ENCODE measurements at places on chromosomes 5 and 9. TPM values are rescaled to one million over a fixed set of nuclear protein-coding genes. Genes with fewer than 3 reads are reported as not detected.

Gene REEP2
- total RNA-seq: 0.32 TPM

Gene CCDC171
- total RNA-seq: 71.0 TPM

Gene SPAG8
- not detected for total RNA-seq

- DNase-seq: no peak
Observed at GRCh38 chr9:128773049-128773448, 1.3 kb upstream of the ZER1 start.

- DNase-seq: no peak
Observed at GRCh38 chr5:98308231-98308630, 465.2 kb upstream of the RGMB start.

DNA sequence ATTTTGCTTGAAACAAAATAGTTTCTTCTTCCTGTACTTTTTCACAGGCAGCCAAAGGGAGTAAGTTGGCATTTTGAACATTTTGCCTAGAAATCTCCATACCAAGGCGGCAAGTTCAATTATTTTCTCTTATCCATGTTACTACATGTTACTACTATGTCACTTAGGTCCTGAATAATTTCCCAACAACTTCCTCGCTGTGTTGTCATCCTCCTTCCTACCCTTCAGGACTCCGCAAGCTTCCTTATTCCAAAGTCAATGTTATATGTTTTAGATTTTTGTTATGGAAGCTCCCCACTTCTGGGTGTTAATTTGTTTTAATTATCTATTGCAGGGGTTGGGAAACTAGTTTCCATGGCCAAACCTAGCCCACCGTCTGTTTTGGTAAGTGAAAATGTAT, 9.9 kb upstream of the B4GALT1 start:
- DNase-seq: no peak

DNA sequence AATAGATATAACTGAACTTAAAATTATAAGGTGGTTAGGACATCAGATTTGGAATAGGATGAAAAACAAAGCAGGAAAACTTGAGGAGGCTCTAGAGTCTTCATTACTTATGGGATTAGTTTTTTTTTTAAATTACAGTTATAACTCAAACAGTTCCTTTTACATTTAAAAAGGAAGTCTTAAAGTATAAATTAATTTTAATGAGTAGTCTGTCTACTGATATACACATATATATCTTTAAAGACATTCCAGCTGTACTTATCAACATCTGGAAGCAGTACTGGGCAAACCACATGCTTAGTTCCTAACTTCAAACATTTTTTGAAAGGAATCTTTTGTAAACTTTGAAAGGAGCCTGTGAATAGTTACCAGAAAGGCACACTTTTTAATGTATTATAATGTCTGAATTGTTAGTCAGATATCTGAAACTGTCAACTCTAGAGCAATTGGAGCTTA, 6.0 kb downstream of the ACTBL2 start:
- DNase-seq: no peak

DNA sequence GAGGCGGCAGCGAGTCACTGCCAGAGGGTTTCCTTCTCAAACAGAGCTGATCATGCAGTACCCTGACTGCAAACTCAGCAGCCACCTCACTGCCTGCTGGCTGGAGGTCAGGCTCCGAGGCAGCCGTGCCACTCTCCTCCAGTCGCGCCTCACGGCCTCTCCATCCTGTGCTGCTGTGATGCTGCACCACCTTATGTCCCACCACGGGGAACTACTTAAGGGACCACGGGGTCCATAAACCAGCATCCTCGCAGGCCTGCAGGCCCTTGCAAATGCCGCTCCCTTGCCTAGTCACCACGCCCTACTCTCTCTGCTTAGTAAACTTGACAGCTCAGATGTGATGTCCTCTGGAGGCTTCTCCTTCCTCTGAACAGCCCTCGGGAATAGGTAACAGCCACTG, 99.2 kb downstream of the CRB2 start:
- DNase-seq: no peak

GRCh38 chr5:123125962-123126732, 37.1 kb downstream of the PRDM6 start:
- no peak for DNase-seq

Gene LRRC19
- total RNA-seq: not detected

GRCh38 chr9:128253140-128253990, 22.4 kb downstream of the GOLGA2 start:
- DNase-seq: no peak

DNA sequence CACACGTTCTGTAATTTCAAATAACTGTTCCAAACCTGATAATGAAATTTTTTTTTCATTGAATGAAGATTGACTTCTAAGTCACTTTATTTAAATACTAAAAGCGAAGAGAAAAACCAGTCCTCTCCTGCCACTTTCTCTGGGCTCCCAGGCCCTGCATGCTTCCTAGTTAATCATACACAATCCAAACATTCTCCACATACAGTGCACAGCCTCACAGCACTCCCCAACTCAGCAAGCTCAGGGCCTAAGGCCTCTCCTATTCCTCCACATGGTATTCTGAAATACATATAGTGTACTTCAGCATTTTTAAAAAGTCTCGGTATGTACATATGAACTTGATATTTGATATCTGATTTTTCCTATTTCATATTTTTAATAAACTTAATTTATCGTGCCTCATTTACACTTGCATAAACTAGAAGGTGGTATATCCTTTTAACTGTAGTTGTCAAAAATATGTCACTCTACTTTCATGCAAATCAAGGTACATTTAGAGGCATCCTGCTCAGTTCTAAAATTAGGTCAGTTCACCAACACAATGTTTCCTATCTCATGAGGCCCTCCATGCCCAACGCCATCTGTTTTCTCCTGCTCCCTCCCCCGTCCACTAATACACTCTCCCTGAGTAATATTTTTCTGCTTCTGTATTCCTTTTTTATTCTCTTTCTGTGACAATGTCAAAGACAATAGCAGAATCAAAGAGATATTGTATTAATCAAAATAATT, 206.7 kb downstream of the ARRDC3 start:
- DNase-seq: no peak

GRCh38 chr5:168796000-168796399, 216.8 kb upstream of the PANK3 start:
- DNase-seq: no peak

- no peak for DNase-seq
Observed at GRCh38 chr5:56064984-56065383, 70.2 kb upstream of the IL6ST start.

DNA sequence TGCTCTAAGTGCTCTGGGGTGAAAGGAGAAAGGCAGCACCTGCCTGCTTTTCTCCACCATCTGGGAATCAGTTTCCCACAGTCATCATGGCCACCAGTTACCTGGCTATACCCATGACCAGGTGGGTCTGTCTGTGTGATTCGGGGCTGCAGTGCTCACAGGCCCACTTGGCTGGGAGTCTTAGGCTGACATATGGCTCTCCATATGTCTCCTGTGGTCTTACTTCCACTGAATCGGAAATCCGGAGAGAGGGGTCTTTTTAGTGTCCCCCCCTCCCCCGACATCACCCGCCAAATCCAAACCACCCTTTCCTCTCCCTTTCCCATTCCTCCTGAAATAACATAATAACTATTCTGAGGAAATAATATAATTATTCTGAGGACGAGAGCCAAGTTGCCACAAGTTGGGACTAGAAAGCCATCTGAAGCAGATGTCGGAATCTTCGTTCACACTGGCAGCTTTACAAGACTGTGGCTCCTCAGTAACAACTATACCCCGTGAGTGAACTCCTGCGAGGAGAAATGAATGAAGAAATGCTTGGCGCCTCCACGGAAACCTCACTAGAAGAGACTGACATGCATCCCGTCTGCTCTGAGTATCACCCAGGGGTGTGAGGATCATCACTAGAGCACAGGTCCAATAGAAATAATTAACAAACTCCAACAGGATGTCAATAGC, 143.4 kb downstream of the MYO10 start:
- no peak for DNase-seq

GRCh38 chr5:157487358-157487757, 27.3 kb downstream of the NIPAL4 start:
- DNase-seq: no peak

Gene PAPPA
- 0.05 TPM for total RNA-seq

DNA sequence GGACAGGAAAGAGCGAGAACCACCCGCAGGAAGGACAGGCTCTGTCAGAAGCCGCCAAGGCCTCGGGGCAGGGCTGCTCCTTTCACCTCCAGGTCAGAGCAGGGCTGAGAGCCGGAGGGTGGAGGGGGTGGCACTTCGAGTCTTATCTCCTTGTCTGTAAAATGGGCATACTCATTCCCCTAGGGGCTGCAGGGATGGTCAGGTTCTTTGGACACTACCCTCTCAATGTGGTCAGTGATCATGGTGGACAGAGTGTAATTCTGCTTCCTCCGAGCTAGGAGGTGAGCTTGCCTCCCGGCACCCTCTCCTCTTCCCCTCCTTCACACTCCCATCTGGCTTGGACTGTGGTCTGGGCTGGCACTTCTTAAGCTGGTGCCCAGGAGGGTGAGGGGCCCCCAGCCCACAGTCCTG, 39.6 kb downstream of the RGS3 start:
- DNase-seq: no peak

Gene FOXI1
- total RNA-seq: not detected

Gene TOR4A
- total RNA-seq: 0.03 TPM

Gene NIPAL4
- total RNA-seq: not detected

Gene CCNH
- total RNA-seq: 146 TPM

GRCh38 chr5:14331386-14331781, 188.2 kb downstream of the TRIO start:
- no peak for DNase-seq

Gene ADAMTS13
- 1.7 TPM for total RNA-seq

DNA sequence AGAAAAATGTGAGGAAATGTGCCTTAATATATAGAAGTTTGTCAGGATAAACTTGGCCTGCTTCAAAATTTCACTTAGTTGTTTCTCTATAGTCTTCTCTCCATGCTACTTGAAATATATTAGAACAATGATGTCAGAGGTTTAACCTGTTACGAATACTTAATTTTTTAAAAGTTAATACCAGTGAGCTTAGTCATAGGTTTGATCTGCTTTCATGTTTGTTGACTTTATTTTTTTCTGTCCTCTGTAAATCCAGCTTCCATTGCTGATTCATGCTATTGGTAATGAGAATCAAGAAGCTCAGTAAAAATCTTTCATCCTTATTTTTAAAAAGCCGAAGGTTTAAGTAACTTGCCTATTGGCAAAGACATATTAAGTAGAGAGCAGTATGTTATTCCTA, 27.9 kb downstream of the BDP1 start:
- no peak for DNase-seq

DNA sequence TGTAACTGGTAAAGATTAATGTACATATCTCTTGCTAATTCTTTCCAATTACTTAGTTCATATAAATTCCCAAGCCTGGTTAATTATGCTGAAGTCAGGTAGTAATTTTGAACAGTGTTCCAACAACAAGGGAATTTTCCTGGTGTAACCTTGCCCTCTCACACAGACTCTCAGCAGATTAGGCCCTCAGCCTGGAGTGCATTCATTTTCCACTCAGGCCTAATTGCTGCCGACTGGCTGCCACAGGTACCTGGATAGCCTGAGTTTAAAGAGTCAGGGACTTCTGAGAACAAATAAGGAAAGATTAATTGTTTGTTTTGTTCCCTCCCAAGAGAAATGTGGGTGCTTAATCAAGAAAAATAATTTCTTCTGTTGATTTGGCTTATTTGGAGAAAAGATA, 71.4 kb downstream of the PPIC start:
- DNase-seq: no peak

Gene NOXA1
- 0.75 TPM for total RNA-seq

Gene FAM53C
- total RNA-seq: 18.5 TPM

Gene DAB2IP
- total RNA-seq: 14.1 TPM

Gene TXNDC15
- total RNA-seq: 94.9 TPM

GRCh38 chr5:31898036-31898632, 259.2 kb downstream of the PDZD2 start:
- DNase-seq: no peak

Gene FBP1
- not detected for total RNA-seq

Gene PRR16
- 1.5 TPM for total RNA-seq

DNA sequence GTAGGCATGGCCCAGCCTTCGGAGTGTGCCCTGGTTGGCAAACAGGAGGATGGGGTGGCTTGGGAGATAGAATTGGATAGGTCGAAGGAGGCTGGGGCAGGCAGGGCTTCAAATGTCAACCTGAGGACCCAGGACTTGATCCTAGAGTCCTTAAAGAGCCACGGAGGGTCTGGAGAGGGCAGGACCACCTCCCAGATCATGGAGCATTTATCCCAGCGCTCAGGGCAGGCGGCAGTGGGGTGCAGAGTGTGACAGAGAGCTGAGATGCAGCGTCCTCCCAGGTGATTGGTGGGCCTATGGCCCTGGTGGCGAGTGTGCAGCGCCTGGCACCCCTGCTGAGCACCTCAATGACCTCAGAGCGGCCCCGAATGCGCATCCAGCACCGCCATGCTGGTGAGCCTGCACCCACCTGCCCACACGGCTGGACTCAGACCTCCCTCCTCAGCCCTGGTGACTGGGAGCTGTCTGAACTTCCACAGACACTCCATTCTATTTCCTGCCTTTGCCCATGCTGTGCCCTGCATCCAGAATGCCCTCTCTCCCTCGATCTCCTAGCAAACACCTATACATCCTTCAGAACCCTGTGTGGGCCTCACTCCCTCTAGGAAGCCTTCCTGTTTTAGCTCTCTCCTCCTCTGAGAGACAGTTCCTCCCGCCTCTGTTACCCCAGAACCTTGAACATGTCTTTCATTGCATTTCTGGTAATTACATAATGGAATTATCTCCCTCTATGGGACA, 6.3 kb downstream of the ADGRD2 start:
- DNase-seq: no peak

Gene CCDC183
- total RNA-seq: 0.08 TPM

- DNase-seq: no peak
Observed at GRCh38 chr5:10778179-10778910, 17.3 kb upstream of the DAP start.

GRCh38 chr5:67904366-67904765, 311.2 kb upstream of the PIK3R1 start:
- no peak for DNase-seq

GRCh38 chr9:78615372-78615771, 318.4 kb downstream of the PSAT1 start:
- DNase-seq: no peak

DNA sequence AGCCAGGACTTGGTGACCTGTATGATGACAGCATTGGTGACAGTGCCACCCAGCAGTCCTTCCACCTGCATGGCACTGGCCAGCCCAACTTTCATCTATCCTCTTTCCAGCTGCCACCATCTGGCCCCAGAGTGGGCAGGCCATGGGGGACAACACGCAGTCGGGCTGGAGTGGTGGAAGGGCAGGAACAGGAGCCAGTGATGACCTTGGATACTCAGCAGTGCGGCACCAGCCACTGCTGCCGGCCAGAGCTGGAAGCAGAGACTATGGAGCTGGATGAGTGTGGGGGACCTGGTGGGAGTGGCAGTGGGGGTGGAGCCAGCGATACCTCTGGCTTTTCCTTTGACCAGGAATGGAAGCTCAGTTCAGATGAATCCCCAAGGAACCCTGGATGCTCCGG, 56.9 kb downstream of the RUSC2 start:
- no peak for DNase-seq

GRCh38 chr5:31470608-31471007, 61.3 kb downstream of the DROSHA start:
- no peak for DNase-seq

GRCh38 chr9:35229066-35229778, 67.4 kb downstream of the UNC13B start:
- DNase-seq: no peak

All from SK-MEL-5 (cell line).